ENCODE measurements at places on chromosomes 4 and X.

GRCh38 chrX:110436523-110436922 lies 77.9 kb downstream of the RTL9 start:
- no peak for DNase-seq

- no peak for DNase-seq
These were observed 130.2 kb downstream of the CHRDL1 start for GRCh38 chrX:110665223-110666002.

DNA sequence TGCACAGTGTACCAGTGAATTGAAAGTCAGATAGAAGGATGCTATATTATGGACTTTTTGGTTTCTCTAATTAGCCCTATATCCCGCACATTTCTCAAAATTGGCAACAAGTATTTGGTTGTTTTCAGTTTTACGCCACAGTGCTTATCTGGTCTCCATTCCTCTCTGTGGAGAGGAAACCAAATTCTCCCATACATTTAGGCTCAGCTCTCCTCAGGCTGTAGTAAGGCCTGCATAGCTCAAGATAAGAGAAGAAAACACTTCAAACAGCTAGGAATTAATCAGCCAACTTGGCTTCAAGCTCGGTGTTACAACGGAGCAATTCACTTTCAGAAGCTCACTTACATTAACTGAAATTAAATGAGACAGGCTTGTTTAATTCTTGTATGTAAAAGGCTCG lies 263.2 kb downstream of the PDHA2 start:
- DNase-seq, result no peak

- no peak for DNase-seq
These were observed 9.4 kb downstream of the TMEM271 start for GRCh38 chr4:566508-567295.

GRCh38 chr4:35963974-35964515 lies 280.3 kb downstream of the ARAP2 start:
- no peak for DNase-seq

- no peak for DNase-seq
These were observed 107.5 kb downstream of the GUCY2F start for GRCh38 chrX:109374262-109374960.

DNA sequence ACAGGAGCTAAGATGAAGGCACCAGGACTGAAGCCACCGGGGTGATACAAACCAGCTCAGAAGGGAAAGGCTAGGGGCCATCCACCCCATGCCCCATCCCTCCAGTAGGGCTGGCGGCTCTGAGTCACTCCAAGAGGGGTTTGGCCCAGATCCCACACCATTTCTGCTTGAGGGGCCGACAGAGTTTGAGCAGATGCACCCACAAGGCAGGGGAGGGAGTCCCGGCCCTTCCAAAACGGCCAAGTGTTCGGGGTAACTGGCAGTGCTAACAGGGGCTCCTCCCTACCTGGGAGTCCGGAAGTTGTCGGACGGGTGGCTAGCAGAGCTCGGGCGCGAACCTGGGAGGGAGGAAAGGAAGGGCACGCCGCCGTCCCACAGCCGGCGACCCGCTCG lies 412 bp downstream of the SLC10A3 start:
- no peak for DNase-seq

- no peak for DNase-seq
These were observed 76.6 kb downstream of the SH3KBP1 start for GRCh38 chrX:19810802-19811201.

DNA sequence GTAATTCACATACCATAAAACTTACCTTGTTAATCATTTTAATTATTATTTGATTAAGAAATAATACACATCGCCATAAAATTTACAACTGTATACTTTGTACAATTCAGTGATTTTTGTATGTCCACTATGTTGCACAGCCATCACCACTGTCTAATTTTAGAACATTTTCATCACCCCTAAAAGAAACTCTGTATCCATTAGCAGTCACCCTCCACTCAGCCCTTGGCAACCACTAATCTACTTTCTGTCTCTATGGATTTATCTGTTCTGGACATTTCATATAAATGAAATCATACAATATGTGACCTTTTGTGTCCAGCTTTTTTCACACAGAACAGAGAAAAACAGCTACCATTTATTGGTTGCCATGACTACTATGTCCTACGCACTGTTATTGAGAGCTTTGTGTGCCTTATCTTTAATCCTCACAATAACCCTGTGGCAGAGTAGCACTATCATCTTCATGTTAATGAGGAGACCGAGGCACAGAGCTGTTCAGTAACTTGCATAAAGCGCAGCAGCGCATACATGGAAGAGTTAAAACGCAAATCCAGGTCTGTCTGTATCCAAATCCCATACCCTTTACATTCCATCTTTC lies 64.6 kb upstream of the PAGE1 start:
- DNase-seq, result no peak

- no peak for DNase-seq
These were observed 562.3 kb upstream of the DIPK2B start for GRCh38 chrX:45762699-45763647.

- no peak for DNase-seq
These were observed 473.9 kb downstream of the GALNTL6 start for GRCh38 chr4:172287117-172287516.

- no peak for DNase-seq
These were observed 3.4 kb upstream of the PCDH18 start for GRCh38 chr4:137535718-137536117.

GRCh38 chr4:123116412-123116811 lies 194.0 kb upstream of the NUDT6 start:
- no peak for DNase-seq

DNA sequence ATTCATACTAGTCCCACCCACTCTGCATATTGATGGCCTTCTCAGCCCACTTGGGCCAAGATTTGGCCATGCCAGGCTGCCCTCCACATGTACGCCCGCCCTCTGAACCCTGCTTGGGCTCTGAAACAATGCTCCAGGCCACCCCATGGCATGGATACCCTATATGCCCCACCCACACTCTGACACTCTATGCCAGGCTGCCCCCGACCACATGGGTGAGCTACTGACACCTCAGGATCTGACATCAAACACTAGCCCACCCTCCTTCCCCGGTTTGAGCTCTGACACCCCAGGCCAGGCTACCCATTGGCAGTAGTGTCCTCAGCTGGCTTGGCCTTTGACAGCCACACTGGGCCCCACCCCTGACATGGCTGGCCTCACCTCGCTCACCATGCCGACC lies 69.5 kb downstream of the HPRT1 start:
- DNase-seq, result no peak

DNA sequence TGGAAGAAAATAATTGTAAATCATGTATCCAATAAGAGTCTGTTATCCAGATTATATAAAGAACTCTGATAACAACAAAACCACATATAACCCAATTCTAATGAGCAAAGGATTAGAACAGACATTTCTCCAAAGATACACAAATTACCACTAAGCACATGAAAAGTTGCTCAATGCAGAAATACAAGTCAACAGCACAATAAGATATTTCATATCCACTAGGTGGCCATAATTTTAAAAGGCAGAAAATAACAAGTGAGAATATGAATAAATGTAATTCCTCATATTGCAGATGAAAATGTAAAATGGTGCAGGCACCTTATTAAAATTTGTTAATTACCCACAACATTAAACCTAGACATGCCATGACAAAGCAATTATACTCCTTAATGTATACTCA lies 73.9 kb upstream of the ZCCHC13 start:
- no peak for DNase-seq

DNA sequence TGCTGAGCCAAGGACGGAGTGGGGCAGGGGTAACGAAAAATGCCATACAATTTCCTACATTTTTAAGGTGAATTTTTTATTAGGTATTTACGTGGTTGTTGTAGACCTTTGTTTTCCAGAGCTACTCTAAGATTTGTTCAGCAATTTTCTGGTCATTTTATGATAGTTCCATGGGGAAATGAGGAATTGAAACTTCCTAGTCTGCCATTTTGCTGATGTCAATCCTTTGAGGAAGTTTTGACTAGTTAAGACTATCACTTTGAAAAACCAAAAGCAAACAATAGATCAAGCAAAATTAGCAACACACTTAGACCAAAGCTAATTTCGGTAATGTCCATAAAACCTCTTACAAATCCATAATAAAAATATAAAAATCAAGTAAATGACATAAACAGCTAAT lies 7.0 kb upstream of the TLR3 start:
- no peak for DNase-seq

DNA sequence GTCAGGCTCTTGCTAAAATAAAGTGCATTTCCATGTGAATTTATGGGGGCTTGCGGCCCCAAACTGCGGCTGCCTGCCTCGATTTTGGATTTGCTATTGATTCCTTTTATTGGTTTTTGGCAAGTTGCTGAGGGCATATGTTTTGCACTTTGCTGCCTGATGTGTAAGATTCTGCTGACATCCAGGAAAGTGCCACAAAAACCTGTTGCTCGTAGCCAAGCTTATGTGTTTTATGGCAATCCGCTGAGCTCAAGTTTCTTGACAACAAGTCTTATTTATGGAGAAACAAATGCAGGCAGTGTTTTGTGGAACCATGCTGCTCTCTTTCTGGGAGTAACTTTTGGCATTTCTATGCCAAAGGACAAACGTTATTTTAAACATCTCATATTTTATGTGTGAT lies 97.3 kb upstream of the DDIT4L start:
- no peak for DNase-seq

GRCh38 chr4:76784237-76784636 lies 113.7 kb downstream of the SOWAHB start:
- DNase-seq, result no peak

- DNase-seq, result no peak
These were observed 174.2 kb downstream of the HHIP start for GRCh38 chr4:144820011-144820727.

DNA sequence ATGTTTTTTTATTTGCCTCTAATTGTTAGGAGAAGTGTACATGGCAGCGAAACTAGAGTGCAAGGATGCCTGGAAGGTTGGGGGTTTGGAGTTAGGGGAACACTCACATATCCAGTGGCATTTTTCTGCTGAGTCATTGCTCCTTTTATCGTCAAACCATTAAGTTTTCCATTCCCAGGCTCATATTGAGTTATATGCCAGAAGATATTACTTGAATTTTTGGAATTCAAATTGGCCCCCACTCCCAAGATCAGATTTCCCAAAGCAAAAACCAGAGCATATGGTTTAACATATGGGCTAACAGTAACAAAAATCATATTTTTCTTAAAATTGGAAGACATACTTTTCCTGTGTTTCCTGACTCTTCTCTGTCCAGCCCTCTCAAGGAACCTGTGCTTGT lies 152.7 kb downstream of the FSTL5 start:
- no peak for DNase-seq

DNA sequence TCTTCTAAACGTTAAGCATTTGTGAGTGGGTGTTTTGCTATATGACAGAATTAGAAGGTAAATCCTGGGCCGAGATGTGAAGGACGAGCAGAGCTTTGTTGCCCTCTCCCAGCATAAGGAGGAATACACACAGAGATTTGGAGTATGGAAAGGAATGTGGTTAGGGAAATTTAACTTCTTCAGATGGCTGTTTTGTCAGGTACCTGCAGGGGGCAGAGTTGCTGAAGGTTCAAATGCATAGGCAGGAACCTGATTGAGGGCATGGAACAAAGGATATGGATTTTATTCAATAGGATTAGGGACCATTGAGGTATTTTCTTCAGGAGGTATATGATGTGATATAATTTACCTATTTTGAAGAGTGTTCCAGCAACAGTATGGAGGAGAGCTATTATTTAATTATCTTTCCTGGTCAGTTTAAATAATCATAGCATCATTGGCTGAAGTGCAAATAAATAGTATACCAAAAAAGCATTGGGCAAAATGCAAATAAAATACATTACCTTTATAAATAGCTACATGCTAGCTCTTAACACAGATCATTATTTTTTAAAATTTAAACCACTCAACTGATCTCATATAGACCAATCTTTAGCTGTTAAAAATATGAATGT lies 143.6 kb downstream of the SLIT2 start:
- DNase-seq, result no peak

DNA sequence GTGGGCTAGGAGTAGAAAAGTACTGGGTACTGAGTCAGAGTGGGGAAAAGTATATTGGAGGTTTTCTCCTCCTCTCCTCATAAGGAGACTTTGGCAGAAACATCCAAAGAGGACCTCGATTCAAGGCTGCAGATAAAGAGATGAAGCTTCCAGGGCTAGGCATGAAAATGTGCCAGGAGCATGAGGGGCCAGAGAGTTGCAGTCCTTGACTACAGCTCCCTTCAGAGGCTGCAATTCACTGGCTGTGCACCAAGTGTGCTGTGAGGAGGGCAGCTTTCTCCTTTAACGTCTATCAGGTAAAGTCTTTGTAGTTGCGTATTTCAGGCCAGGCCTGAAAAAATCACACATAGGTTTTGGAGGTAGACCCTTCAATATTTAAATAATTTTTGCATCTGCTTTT lies 174.9 kb upstream of the VEGFC start:
- no peak for DNase-seq

DNA sequence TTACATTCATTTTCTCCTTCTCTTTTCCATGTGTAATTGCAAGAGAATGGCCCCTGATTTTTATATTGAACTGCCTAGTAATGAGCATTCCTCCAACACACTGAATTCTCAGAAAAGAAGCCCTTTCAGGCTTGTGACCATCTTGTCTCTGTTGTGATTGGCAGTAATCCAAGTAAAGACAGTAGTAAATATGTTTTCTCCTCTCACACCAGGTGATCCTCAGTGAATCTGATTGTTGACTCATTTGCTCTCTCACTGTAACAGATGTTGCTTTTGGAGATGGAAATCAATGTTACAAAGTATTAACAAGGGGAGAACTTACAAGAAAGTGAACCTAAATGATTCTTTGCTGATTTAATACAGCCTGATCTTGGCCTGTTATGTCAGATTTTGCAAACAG lies 271.0 kb downstream of the AFF2 start:
- DNase-seq, result no peak

DNA sequence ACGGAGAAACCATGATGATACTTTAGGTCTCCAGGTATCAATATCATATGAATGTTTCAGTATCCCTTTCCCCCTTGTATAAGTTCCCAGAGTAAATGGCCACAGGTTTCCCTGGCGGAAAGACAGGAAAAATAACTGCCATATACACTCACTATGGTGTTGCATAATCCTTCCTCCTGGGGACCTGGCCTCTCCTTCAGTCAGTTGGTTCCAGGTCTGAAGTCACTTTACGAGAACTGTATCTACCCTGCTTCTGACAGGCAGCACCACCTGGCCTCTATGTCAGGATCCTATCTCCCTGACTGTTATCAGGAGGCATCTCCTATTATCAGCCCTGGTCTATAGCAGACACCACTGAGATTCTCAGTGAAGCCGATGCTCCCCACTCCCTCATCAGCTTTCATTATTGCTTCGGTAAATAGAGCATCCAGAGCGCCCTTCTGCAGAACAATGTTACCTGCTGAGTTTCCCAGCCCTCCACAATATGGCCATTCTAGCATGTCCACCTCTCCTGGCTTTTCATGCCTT lies 22.6 kb downstream of the HAUS3 start:
- no peak for DNase-seq

DNA sequence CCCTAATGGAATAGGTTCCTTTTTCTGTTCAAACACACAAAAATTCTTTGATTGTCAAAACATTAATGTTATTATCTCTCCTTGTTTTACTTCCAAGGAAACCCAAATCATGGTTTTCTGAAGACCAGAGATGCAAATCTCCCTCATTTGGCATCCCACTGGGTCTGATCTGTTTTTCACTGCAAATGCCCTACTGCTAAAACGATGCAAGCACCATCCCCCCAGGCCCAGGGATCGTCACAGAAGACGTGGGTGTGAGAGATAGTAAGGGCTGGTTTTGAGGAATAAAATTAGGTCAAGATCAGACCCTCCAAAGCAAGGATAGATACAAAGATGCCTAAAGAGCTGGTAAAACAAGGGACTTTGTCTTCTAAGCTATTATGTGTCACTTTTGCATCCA lies 33.6 kb downstream of the GSPT2 start:
- no peak for DNase-seq

- DNase-seq, result no peak
These were observed 47.8 kb downstream of the GAB1 start for GRCh38 chr4:143384381-143384994.

- no peak for DNase-seq
These were observed 609.8 kb upstream of the GALNTL6 start for GRCh38 chr4:171203425-171203824.
